ENCODE measurements at places on chromosomes 7 and 10. TPM values are rescaled to one million over a fixed set of nuclear protein-coding genes. Genes with fewer than 3 reads are reported as not detected.

- peak; percentile 49 for DNase-seq
These were observed 471 bp downstream of the MGMT start for GRCh38 chr10:129467359-129468064.

- DNase-seq, result no peak
These were observed 109.2 kb downstream of the SND1 start for GRCh38 chr7:127761196-127761595.

Gene GOLGA7B
- 0.96 TPM for total RNA-seq

Gene C10orf105
- total RNA-seq, result 0.48 TPM

Data from umbilical cord (tissue), 2 donors.